ENCODE measurements at places on chromosomes 2 and 18. TPM values are rescaled to one million over a fixed set of nuclear protein-coding genes. Genes with fewer than 3 reads are reported as not detected.
A peak's percentile ranks its signal among the peaks of the same experiment; 100 is the strongest.

GRCh38 chr18:79071503-79072210 is 2.5 kb downstream of the ATP9B start:
- DNase-seq: no peak

DNA sequence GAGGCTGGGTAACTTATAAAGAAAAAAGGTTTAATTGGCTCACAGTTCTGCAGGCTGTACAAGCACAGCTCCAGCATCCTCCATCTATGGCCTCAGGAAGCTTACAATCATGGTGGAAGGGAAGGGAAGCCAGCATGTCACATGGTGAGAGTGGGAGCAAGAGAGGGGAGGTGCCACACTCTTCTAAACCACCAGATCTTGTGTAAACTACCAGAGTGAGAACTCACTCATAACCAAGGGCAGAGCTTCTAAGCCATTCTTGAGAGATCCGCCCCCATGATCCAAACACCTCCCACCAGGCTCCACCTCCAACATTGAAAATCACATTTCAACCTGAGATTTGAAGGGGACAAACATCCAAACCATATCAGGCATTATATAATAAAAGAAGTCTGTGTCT is 121.6 kb upstream of the CDC42EP3 start:
- no peak for DNase-seq

DNA sequence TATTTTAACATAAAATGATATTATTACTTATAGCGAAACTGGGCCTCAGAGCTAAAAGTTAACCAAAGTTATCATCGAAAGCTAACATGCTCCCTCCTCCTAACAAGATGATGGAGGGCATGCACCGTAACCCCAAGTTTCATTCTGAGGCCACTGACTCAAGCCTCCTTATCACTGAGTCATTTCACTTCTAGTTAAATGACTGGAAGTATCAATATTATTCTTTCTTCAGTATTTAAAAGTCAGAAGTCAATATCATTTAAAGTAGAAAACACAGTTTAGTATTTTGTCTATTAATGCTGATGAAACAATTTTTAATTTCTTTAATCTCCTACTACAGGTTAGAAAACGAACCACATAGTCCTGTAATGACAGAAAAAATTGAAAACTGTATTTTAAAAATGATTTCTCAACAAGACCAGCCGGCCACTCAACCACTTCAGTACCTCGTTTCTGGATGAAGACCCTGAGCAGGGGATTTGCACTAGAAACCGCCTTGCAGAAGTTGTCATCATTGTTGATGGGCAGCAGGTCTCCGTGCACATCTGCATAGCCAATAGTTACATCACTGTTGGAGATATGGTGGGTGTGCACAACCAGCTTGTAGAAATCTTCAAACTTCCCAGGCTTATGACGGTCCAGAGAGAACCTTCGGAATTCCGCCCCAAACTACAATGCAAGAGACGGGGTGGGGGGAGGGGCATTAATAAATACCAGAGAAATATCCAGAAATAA is 44.9 kb downstream of the PARD6G start:
- DNase-seq: no peak

GRCh38 chr2:216645636-216645950 is 12.4 kb downstream of the IGFBP2 start:
- DNase-seq: no peak

DNA sequence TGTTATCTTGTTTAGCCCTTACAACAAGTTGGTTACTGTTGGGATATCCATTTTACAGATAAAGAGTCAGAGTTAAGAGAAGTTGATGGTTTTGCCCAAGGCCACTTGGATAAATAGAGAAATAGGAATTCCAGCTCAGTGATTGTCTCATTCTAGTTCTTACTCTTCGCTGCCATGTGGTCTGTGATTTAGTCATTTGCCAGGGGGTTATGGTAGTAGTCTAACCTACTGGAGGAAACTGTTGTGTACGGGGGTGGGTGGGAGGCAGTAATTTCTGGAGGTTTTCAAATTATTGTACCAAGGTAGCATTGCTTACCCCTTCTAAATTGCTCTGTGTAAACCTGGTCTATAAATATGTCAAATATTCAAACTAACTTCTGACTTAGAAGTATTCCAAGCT is 110.4 kb downstream of the MAP2 start:
- no peak for DNase-seq

DNA sequence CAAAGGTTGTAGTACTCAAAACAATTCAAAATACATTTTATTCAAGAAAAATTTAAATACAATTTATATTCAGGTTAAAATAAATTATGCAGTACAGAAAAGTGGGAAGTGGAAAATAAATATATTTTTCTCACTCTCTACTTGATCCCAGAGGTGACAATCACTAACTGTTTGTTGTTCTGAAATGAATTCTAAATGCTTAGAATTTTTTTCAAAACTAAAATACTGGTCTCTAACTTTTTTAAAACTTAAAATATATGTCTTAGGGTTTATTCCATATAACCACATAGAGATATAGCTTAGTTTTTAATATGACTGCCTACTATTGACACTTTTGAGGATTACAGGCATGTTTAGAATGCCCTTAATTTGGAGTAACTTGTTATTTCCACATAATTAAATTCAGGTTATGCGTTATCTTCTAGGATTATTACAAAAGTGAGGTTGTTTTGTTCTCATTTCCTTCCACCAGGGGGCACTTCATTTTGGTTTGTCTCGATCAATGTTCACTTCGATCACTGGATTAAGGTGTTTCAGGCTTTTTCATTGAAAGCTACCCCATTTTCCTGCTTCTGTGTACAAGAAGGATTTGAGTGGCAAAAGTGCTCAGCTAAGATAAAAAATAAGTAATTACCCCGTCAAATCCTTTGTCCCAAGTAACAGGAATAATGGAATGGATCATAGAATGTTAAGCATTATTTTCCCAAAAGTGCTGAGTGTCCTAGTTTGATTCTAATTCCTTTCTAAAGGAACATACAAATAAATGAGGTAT is 27.1 kb upstream of the TFPI start:
- DNase-seq: peak; percentile 1

The GAD1 gene
- 3.2 TPM for total RNA-seq

The LIMS2 gene
- total RNA-seq: 0.53 TPM

DNA sequence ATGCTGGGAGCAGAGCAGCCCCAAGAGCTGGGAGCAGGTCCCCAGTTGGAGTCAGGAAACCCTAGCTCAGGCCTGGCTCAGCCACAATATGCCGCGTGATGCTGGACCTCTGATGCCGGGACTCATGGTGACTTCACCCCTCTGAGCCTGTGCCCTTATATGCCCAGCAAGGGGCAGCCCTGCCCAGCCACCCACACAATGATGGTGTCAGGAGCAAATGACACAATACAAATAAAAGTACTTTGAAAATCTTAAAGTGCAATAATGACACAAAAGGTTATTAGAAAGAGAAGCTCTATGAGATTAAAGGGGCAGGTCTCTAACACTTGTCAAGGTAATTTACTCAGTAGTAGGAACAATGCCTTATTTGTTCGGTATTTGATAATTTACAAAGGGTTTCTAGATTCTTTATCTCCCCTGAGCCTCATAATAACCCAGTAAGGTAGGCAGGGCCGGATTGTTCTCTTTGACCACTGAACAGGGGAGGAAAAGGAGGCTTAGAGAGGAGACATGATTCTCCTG is 18.3 kb upstream of the KIF3C start:
- peak; percentile 82 for DNase-seq

The BOLL gene
- total RNA-seq: not detected

GRCh38 chr2:508121-508520 is 169.1 kb downstream of the TMEM18 start:
- DNase-seq: no peak

DNA sequence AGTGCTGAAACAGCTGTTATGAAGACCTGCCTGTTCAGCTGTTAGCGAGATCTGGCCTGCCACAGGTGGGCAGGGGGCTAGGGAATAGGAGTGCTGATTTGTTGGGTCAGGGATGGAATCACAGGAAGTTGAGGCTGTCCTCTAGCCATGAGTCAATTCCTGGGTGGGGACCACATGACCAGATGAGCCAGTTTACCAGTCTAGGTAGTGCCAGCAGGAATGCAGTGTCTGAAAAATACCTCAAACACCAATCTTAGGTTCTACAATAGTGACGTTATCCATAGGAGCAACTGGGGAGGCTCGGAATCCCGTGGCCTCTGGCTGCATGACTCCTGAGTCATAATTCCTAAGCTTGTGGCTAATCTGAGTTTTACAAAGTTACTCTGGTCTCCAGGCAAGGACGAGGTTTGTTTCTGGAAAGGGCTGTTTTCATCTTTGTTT is 44.9 kb downstream of the DYSF start:
- DNase-seq: peak; percentile 83

GRCh38 chr2:229832510-229832898 is 89.3 kb downstream of the TRIP12 start:
- DNase-seq: no peak

The PAIP2B gene
- total RNA-seq: 0.03 TPM

DNA sequence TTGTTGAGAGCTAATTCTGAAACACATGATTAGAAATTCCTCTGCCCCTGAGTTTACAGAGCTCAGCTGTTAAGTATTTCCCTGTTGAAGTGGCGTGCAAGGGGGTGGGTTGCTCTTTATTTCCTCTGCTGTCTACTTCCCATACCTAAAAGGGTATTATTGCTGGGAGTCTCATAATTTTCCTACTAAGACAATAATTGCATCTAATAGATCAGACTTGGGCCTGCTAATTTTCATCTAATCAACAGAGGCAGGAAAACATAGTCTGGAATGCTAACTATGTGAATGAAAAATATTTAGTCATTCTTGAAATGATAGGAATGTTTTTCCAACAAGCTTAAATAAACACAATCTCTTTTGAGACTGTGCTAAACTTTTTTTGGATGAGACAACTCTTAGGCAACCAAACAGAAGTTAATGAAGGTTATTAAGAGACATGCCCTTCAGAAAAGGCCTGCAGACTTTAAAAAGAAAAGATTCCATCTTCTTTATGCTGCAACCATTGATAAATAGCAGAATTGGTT is 111.4 kb downstream of the FEZ2 start:
- peak; percentile 46 for DNase-seq

- no peak for DNase-seq
These were observed 184.1 kb upstream of the HS6ST1 start for GRCh38 chr2:128502638-128503246.

GRCh38 chr2:190843890-190844699 is 36.5 kb upstream of the GLS start:
- DNase-seq: peak; percentile 37

- no peak for DNase-seq
These were observed 253.5 kb downstream of the DYSF start for GRCh38 chr2:71706836-71707235.

The TGFA gene
- 0.43 TPM for total RNA-seq

- DNase-seq: no peak
These were observed 7.9 kb downstream of the REV1 start for GRCh38 chr2:99481941-99482340.

The OXER1 gene
- total RNA-seq: not detected

DNA sequence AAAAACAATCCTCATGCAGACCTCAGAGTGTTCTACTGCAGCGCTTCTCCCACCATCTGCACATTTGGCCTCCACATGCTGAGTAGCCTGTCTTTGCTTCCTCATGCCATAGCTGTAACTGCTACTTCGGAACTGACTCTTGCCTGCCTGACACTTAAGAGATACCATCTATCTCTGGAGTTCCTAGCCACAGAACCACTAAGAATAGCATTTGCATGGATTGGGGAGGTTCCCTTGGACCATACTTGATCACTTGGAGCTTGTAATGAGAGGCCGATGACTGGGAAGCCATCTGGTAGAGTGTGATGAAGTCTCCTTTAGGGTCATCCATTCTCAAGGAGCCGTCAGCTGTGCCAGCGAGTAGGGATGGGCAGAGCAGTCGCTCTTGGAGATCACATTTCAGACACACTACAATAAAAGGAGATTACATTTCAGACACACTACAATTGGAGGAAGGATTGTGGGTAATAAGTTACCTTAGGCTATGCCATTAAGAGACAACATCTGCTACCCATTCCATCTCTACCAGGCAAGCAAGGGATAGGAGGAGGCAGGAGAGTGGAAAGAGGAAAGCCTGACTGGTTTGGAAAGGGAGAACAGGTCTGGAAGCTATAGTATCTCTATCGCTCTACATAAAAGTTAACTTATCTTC is 21.8 kb downstream of the DOK1 start:
- peak; percentile 54 for DNase-seq

The STK39 gene
- 34.2 TPM for total RNA-seq

The EFR3B gene
- total RNA-seq: 0.43 TPM

The TMEM247 gene
- total RNA-seq: not detected

DNA sequence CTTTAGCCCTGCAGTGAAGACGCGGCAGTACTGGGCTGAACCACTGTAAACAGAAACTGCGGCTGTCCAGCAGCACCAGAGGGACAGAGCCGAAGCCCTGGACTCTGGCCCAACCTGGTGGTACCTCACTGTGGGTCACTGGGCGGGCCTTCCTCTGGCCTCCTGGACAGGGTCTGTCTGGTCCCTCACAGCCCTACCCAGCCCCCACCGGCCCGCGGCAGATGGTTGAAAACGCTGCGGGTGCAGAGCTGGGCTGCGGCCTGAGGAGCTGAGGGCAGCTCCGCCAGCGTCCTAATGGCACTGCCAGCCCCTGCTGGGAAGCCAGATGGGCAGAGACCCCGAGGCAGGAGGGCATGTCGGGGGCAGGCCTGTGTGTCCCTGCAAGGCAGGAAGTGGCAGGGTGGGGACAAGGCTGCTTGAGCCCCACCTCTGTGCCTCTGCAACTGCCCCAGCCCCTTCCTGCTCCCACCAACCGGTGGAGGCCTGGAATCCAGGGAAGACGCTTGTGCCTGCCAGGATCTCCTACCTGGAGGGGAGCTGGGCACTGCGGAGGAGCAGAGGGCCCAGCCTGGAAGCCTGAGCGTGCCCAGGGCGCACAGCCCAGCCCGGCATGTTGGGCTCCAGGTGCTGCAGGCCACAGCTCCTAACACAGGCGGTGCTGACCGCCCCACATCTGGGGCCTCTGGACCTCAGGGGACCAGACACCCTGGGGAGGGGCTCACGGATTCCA is 36.3 kb downstream of the HS6ST1 start:
- DNase-seq: no peak

The TUBA3D gene
- not detected for total RNA-seq

The DNMT3A gene
- total RNA-seq: 9.2 TPM

GRCh38 chr2:120856421-120856862 is 120.8 kb downstream of the GLI2 start:
- peak; percentile 49 for DNase-seq

DNA sequence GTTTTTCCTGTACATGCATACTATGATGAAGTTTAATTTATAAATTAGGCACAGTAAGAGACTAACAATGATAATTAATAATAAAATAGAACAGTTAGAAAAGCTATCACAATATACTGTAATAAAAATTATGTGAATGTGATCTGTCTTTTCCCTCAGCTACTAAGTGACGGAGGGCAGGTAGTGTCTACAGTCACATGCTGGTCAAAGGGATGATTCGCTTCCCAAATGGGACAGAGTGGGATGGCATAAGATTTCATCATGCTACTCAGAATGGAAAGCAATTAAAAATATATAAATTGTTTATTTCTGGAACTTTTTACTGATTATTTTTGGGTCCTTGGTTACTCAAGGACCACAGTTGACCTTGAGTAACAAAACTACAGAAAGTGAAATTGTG is 71.5 kb downstream of the DAW1 start:
- DNase-seq: no peak

The FNDC4 gene
- total RNA-seq: not detected

DNA sequence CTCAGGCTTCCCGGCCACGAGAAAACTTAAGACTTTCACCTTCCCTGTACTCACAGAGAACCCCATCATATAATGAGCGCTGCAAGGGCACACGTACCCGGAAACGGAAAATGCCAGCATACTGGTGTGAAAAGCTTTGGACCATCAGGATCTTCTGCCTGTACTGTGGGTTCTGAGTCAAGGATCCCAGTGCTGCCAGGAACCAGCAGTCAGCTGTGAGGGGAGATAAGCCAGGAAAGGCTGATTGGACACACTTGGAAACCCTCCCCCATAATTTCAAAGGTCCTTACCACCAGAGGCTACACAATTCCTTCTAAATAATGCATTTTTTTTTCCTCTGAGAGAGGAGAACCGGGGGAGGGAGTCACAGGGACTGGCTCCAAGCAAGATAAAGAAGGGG is 31.4 kb downstream of the CAPN13 start:
- no peak for DNase-seq
